Urinary bladder (tissue), 4 donors: ENCODE measurements at places on chromosomes 6 and 20.

DNA sequence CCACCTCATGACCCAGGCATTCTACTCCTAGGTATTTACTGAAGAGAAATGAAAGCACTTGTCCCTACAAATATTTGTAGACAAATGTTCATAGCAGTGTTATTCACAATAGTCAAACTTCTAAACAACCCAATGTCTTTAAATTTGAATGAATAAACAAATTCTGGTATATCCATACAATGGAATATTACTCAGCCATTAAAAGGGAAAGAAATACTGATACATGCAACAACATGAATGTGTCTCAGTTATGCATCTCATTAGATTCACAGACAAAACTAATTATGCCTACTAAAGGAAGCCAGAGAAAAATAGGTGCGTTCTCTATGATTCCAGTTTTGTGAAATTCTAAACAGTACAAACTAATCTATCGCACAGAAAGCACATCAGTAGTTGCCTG is 30.7 kb downstream of the MDFI start:
- no peak for DNase-seq

- DNase-seq = no peak
Measured at GRCh38 chr20:10708351-10709185, 34.8 kb upstream of the JAG1 start.

DNA sequence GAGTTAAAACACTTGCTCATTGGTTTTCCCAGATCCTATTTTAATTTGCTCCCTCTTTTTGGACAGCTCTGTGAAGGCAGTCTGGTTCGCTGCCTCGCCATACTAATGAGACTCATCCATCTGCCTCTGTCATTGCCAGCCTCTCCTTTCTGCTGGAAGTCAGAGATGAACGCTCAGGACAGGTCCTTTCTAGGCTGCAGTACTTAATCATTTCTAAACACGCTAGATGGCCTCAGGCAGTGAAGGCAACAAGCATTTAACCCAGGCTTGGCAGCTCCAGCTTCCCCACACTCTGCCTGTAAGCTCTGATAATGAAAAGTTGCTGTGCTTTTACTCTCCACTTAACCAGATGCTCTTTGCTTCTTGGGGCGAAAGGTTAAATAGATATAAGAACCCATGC is 286.7 kb upstream of the POU3F2 start:
- peak; percentile 11 for DNase-seq

- DNase-seq = no peak
Measured at GRCh38 chr6:3850451-3851203, 1.5 kb downstream of the FAM50B start.
